ENCODE measurements at places on chromosomes 16 and 17.

DNA sequence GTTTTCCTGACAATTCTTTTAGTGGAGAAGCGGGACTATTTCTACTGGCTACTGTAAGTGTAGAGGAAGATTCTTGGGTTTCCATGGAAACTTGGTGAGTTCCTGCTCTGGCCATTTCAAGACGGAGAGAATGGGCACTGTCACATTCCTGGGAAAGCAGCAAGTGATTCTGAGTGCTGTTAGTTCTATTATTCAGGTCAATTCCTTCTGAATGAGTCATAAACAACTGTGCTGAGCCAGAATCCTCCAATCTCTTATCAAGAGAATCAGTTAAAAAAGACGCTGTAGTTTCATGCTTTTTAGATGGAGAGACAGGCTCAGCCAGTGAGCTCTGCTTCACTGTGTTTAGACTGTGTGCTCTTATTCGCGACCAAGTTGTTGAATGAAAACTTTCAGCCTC, 19.6 kb downstream of the AKAP10 start:
- no peak for DNase-seq

DNA sequence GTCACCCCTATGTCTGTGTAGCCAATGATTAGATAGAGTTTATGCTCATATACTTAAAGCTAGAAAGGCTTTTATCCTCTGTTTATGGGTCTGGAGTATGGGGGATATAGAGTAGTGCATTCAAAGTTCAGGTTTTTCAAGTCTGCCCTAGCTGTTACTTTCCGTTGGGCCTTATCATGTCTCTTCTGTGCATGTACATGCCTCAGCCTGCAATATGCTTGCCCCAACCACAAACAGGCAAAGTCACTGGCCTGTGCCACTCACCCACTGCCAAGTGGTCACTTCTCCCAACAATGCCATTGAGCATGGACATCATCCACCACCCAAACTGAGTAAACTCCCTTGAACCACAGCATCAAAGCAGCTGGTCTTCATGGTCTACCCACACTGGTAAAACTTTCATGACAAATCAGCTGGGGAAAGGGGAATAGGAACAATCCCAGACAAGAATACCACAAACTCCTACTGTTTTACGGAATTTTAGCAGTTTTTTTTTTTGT, 70.3 kb upstream of the C17orf78 start:
- DNase-seq: no peak

DNA sequence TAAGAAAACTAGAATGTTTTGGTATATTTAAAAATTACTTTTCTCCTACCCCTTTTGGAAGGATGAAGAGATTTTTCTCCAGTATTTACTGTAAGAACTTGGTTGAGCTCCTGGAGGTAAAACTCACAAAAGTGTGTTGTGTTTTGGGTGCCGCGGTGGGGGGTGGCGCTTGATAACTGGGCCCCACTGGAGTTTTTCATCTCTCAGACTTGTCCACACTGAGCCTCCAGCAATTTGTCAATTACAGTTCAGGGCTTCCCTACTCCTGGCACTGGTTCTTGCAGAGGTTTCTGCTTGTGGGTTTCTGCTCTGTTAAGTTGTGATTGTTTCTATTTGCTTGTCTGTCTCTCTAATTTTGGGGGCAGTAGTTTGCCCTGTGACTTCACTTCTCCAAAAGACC, 40.0 kb downstream of the WIPI1 start:
- DNase-seq: no peak

DNA sequence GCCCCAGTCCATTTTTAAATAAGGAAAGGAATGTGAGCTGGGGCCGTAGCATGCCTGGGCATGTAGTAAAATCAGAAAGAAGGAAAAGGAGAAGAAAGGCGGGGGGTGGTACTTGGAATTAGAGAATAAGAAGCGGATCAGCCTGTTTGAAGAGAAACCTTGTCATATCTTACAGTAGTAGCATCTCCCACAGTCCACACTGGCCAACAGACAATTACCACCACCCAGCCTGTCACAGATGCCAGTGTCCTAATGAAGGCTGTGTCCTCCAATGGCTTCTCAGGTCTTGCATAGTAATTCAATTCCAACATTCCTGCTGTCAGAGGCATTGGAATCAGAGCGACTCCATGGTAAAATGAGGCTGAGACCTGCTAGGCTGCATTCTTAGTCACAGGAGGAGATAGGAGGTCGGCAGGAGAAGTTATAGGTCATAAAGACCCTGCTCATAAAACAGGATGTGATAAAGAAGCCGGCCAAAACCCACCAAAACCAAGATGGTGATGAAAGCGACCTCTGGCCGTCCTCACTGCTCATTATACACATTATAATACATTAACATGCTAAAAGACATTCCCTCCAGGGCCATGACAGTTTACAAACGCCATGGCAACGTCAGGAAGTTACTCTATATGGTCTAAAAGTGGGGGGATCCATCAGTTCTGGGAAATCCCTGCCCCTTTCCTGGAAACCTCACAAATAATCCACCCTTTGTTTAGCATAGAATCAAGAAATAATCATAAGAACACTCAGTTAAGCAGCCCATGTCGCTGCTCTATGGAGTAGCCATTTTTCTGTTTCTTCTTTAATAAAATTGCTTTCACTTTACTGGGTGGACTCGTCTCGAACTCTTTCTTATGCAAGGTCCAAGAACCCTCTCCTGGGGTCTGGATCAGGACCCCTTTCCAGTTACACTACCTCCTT, 9.6 kb upstream of the AKAP10 start:
- DNase-seq: no peak

GRCh38 chr17:57530508-57530907, 214.6 kb downstream of the CCDC182 start:
- no peak for DNase-seq

DNA sequence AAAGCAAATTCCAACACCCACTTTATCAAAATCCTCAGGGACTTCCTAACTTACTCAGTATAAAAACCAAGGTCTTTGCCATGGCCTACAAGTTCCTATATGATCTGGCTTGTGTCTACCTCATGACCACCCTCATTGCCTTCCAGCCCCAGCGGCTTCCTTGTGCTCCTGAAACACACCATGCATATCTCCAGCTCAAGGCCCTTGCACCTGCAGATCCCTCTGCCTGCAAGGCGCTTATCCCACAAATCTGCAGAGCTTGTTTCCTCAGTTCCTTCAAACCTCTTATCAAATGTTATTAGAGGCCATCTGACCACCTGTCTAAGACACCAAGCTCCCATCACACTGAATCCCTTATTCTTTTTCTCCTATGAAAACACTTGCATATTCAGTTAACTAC, 2.6 kb downstream of the BBS2 start:
- DNase-seq: peak; percentile 45

DNA sequence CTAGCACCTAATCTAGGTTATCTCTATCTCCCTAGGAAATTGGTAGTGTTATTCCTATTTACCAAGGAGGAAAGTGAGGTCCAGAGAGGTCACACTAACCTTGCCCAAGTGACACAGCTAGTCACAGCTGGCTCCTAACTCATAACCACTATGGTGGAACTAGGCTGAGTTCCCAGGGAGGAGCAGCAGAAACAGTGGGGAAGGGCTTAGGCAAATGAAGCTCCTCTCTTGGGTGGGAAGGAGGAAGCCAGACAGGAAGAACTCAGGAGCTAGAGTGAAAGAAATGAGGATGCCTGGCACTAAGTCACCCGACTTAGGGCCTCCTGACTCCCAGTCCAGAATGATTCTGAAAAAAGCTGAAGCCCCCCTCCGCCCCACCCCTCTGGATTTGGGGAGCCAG, 34.5 kb downstream of the PSME3IP1 start:
- no peak for DNase-seq

- peak; percentile 89 for DNase-seq
Observed at GRCh38 chr17:30093463-30094147, 23.0 kb upstream of the NSRP1 start.

DNA sequence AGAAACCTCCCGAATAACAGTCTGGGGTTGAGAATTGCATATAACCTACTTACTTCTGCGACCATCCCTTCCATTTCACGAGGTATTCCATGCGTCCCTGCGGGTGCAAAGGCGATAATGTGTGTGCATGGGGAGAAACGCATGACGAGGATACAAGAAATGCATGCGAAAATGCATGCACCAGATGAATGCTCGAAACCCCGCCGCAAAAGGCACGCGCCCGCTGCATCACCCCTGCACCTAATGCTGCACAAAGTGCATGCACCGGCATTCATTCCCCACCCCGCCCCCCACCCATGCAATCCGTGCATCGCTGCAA, 474 bp downstream of the CBX8 start:
- DNase-seq: no peak

DNA sequence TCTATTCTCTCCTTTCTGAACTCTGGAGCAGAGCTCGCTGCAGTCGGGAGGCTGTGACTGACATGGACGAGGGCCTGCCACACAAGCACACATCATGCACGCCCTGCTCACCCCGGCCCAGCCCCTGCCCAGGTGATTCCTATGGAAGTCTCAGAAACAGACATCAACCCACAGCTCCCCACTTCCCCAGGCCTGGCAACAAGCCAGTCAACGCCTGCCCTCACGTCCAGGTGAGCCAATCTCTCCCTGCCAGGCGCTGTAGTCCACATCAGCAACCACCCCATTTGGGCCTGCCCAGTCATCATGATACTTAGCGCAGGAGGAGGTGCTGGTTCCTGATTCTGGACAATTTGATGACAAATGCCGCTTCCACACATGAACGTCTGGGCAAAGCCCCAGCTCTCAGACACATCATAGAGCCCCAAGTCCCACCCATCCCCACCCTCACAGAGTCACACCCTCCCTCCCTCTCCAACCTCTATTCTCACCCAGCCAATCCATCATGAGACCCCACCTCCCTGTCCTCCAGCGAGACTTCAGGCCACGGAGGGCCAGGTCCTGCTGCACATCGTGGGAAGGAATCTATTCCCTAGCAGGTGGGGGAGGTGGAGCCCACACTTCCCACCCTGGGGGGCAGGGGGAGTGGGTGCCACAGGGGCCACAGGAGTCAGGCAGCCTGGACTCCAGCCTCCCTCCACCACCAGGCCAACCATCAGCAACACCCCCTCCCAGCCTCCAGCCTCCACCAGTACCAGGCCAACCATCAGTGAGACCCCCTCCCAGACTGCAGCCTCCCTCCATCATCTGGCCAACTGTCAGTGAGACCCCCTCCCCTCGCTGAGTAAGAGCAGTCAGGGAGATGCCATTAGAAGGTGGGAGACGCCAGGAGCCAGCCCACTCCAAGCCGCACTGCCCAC, 33.7 kb upstream of the GSG1L start:
- no peak for DNase-seq

DNA sequence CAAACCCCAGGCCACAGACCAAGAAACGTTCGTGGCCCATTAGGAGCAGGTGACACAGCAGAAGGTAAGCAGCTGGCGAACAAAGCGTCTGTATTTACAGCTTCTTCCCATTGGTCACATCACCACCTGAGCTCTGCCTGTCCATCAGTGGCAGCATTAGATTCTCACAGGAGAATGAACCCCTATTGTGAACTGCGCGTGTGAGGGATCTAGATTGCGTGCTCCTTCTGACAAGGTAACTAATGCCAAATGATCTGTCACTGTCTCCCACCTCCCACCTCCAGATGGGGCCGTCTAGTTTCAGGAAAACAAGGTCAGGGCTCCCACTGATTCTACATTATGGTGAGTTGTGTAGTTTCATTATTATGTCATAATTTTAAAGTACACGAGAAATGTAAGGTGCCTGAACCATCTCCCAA, 186.3 kb downstream of the CPPED1 start:
- DNase-seq: no peak

DNA sequence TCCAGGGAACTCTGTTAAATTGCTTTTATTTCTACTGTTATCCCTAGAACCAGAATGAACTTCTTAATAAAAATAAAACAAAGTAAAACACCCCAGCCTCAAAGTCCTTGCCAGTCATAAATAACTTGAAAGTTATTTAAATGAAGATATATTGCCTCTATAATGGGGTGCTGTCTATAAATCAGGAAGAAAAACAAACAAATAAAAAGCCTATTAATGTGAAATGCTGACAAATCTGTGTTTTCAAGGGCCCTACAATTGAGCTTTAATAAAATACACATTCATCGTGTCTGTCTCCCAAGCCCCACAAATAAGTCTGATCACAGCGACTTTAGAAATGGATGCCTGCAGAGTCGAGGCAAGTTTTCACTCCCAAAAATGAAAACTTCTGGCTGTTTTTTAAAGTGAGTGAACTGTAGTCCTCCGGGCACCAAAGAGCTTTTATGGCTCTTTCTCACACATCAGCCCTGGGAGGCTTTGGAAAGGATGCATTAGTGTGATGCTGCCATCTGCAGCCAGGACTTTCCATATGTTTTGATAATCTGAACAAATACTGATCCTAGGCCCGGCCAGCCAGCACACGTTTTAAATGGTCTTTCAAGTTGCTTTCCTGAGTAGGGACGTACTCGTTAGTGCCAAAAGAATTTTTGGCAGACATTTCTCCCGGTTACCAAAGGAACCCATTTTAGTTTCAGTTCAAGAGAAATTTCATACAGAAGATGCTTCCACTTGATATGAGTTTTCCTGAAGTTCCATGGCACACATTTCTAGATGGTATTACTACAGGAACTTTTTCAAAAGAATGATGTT, 16.3 kb downstream of the NACA2 start:
- DNase-seq: peak; percentile 85
